ENCODE measurements at places on chromosomes 4 and X.
A peak's percentile ranks its signal among the peaks of the same experiment; 100 is the strongest.

DNA sequence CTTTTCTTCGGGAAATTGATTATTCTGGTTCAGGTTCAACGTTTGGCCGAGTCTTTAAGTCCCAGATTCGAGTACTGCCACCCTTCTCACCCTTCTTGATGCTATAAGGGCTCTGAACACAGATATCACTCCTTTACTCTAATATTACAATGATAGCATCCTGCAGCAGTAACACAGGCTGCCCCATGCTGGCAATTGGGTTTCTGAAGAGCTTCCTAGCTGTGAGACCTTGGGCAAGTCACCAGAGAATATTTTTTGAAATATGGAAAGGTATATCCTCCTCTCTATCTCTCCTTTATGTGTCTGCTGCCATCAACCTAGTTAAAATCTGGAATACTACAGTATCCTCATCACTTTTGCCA, 297 bp upstream of the MTMR8 start:
- DNase-seq: no peak

DNA sequence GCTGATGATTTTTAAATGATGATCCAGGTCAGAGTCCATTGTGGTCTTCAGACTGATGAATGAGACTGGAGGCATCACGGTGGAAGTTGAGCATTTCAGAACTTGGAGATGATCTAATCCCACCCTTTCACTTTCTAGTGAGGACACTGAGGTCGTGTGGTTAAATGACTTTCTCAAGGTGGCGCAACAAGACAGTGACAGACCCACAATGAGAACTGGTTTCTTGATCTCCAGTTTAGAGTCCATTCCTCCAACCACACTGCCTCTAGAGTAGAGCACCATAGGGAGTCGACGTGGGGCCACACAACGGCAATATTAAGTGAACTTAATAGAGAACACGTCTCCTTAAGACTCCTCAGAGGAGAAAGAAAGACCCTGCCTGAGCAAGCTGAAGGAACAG, 381.0 kb downstream of the UNC5C start:
- DNase-seq: no peak

DNA sequence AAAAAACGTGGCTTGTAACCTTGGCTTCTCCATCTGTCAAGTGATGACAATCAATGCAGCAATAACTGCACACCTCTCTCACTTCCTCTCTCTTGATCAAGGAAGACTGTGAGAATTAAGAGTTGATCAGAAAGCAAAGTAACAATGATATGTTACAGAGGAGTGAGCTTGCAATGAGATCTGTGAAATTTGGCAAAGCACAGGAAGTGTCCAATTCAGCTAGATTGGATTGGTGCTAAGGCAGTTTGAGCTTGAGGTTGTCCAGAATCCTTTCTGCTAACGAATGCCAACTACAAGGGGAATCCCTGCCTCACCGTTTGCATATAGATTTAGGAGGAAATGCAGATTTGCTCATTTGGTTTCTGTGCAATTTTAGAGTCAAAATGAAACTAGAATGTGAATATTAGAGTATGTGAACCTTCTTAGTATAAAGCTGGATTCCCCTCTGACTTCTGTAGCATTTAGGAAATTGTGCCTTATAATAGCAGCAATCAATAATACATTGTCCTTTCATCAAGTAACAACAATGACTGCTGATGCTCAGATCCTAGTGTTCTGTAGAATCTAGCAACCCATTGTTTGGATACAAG, 346.4 kb downstream of the PTTG2 start:
- peak; percentile 9 for DNase-seq

DNA sequence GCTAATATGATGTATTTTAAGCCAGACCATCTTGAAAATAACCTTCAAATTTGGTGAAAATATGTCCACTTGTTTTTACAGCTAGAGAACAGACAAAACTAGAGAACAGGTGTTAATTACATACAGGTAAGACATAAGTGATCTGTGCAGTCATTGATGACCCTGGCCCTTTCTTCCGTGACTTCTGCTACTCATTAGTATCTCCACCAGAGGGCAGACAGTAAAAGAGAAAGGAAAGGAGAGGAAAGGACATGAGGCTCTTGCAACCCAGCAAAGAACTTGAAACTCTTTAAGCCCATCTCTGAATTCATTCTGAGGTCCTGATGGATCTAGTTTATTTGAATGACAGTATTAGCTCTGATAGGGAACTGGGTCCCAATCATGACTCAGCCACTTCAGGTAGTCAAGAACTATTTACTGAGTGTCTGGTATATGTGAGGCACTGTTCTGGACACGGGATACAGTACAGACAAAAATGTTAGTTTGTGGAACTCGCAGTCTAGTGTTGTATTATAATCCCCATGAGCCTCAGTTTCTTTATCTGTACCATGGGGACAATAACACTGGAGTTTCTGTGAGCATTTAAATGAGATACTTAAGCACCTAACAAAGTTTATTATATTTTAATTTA, 121.0 kb upstream of the TEX13D start:
- DNase-seq: no peak

- no peak for DNase-seq
Observed at GRCh38 chrX:41909068-41909467, 14.3 kb downstream of the CASK start.

DNA sequence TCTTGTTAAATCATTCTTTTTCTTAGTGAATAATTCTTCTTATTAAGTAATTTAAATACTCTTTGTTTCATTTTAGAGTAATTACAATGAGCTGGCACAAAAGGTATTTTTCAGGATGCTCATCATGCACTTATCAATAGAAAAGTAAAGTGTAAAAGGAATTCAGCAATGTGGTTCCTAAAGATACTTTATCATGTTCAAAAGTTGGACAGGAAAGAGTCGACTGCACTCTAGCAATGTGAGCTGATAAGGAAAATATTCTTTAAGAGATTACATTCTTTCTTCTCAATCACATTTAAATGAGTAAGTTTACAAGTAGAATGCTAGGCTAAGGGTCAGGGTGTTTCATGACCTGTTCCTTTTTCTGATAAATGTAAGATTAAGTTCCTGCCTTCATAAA, 609.5 kb upstream of the FAM241A start:
- DNase-seq: no peak

- DNase-seq: no peak
Observed at GRCh38 chr4:87973283-87974169, 2.0 kb upstream of the SPP1 start.

DNA sequence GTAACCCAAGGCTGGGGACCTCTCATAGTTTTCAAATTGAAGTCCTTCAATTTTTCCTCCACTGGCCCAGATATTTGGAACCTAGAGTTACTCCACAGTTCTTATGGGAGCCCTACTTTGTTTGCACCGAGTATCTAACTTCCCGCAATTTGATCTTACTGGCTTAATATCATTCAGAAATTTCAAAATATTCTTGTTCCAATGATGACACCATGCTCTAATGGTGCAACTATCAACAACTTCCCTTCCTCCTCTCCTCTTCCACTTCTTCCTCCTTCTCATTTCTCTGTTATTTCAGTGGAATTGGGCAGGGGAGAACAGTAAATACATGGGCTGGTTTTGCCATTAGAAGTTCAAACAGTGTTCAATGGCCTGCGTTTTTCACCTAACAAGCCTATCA, 20.2 kb downstream of the PDCL2 start:
- DNase-seq: no peak

DNA sequence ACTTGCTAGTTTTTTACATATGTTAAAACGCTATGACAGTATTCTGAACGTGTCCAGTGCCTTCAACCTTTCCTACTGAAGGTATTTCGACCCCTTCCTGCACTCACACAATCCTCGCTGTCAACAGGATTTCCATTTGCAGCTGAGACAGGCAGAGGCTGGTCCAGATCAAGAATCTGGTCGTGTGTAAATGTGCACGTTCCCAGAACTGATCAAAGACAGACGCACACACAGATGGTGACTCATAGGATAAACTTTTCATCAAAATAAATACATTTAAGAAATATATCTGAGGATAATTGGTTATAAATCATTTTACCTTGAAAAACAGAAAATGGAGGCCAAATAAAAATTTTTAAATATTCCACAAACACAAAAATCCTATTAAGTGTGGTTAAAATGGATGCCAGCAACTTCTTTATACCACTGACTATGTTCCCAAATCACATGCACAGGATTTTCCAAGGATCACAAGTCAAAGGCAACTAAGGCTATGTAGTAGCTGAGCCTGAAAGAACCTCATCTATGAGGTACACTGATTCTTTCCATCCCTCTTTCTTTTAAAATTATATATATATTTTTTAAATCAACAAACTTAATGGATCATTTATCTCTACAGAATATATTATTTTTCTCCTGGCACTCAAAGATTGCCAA, 85.9 kb downstream of the RNF150 start:
- DNase-seq: no peak

DNA sequence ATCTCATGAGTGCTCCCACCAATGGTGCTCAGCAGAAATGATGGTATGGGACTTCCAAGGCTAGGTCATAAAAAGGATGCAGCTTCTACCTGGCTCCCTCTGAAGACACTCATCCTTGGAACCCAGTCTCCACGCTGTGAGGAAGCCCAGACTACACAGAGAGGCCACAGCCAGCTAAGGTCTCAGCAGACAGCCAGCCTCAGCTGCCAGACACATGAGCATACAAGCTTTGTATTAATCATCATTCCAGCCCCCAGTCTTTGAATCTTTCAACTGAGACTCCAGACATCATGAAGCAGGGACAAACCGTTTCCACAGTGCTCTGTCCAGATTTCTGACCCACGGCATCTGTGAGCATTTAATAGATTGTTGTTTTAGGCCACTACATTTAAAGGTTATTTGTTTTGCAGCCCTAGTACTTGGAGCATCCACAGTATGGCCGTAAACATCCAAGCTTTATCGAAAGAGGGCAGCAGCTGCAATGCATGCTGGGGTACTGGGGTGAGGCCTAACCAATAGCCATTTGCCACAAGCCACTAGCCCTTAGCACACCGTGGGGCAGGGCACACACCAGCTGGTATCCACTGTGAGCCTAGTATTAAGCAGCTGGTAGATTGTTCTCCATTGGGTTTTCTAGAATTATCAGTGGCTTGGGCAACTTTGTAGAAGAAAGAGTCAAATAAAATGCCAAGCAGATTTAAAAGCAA, 449.1 kb downstream of the BCOR start:
- no peak for DNase-seq

DNA sequence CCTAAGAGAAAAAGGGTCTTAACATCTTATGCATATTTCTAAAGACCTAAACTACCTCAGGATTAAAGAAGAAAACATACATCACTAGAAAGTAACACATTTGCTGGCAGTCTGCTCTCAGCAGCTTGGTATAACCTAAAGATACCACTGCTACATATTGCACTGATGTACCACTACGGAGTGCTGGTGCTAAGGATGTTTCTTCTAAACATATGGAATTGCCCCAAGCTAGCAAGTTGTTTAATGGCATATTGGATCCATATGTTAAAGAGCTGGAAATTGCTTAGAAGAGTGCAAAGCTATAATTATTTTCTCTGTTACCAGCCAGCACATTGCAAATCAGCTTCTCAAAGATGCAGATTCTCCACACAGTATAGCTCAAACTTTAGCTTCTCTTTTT, 436.5 kb upstream of the GALNTL6 start:
- no peak for DNase-seq

GRCh38 chr4:120055162-120055561, 11.5 kb downstream of the MAD2L1 start:
- no peak for DNase-seq

DNA sequence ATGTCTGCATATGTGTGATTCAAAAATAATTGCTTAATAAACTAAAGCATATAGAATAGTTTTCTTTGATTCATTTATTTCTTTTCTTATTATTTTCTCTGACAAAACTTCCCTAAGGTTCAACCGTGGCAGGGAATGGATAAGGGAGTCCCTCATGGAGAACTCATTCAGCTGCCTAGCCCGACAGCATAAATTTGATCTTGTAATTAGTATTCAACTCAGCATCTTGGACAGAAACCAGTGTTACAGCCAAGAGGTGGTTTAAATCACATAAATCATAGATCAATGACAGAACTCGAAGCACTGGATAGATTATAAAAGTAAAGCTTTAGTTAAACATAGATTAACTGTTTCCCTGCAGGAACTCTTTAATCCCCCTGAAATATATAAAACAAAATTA, 174.3 kb upstream of the POU3F4 start:
- no peak for DNase-seq

DNA sequence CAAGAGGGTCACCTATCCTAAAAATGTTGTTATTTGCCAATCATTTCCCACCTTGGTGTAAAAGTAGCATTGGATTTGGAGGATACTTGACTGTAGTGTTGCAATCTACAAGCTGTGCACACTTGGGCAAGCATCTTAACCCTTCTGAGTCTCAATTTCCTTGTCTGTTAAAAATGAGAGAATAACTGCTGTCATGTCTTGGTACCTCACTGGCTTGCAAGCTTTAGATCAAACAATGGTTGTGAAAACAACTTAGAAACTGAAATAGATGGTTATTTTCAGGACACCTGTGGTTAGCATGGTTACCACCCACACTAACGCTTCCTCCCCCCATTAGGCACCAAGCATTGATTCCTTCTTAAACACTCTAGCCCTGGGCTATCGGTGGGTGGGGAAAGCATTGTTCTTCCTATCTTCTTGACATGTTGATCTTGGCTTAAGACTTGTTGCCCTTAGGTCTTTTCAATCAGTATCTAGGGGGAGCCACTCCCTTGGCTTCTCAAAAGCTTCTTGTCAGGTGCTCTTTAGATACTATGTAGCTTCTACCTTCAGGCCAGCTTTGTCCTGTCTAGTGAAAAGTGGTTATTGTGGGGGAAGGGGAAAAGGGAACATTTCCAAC, 10.6 kb upstream of the AMOT start:
- no peak for DNase-seq

DNA sequence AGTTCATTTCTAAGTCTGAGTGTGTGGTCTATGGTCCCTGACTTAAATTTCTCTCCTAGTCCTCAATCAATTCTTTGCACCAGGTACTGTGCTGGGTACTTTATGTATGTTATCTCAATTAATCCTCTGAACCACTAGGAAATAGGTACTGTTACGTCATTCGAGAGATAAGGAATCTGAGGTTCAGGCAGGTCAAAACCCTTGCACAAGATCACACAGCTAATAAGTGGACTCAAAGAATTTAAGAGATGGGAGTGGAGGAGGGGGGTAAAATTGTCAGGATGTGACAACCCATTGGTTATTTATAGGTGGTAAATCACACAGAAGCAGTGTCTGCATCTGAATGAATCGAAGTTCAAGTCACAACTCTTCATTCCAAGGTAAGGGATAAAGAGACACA, 169.4 kb downstream of the EFHC2 start:
- DNase-seq: no peak

DNA sequence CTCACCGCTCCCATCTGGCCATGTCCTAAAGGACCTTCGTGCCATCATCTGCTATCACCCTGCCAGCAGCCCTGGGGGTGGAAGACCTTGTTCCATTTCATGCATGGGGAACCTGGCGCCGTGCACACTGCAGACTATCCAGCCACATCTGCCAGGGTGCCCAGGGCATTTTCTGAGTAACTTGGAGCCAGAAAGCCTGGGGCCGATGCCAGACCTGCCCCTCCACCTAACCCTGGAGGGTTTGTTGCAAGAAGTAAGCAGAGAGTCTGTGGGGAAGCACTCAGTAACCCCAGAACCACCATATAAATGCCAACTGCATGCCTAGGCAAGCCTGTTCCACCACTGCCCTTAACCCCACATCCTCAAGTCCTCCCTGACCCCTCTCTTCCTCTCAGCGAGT, 7.3 kb downstream of the HAUS7 start:
- no peak for DNase-seq

- no peak for DNase-seq
Observed at GRCh38 chr4:172709376-172709775, 459.2 kb upstream of the GALNT7 start.

GRCh38 chr4:4875147-4875546, 15.7 kb downstream of the MSX1 start:
- DNase-seq: no peak

- DNase-seq: no peak
Observed at GRCh38 chr4:140252141-140252741, 98.3 kb upstream of the MAML3 start.

GRCh38 chr4:77201343-77201742, 44.3 kb downstream of the CCNG2 start:
- DNase-seq: no peak
